ENCODE measurements at places on chromosomes 2 and 18.
A peak's percentile ranks its signal among the peaks of the same experiment; 100 is the strongest.

GRCh38 chr2:62266433-62267038 lies 70.6 kb downstream of the B3GNT2 start:
- DNase-seq, result no peak

DNA sequence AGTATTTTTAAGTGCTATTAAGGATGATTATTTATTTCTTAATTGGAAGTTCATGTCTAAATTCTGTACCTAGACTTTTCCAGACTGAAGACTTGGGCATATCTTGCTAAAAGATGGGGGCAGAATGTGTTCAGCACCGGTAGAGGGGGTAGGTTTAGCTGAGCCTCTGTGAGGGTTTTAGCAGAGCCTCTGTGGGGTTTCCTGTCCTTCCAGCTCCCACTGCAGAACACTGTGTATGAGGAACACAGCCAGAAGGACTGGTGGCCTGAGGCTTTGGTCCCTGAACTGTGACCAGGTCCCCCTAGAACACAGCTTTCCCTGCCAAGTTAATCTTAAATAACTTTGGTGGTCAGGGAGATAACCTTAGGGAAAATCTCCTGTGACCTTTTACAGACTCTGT lies 123.4 kb upstream of the EPC2 start:
- DNase-seq, result no peak

GRCh38 chr2:99403084-99403483 lies 65.9 kb downstream of the EIF5B start:
- DNase-seq, result no peak

DNA sequence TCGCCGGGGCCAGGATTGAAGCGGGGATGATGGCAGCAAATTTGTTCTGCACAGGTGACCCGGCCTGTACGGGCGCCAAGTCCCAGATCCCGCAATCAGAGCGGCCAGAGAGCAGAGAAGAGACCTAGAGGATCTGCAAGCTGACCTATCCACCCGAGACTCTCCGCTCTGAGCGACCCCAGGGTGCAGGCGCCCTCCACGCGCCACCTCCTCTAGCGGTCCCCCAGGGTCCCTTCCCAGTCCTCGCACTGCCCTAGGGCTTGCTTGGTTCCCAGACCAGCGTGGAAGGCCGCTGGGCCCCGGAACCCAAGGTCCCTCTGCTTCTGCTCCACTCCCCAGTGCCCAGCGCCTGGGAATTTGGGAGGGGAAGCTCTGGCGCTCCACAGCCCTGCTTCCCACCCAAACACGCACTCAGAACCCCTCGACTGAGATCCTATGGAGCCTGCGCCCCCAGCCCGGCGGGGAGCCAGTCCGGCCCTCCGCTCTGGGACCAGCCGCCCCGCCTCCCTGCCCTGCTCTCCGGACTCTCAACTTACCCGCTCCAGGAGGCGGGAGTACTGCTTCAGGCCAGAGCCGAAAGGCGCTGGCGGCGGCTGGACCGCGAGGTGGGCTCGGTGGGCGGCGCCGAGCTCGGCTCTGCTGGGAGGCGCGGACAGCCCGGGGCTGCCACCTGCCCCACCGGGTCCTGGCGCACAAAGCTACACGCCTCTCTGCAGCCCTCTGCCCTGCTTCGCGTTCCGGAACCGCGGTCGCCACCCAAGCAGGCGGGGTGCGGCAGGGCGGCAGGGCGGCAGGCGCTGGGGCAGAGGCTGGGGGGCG lies 3.0 kb upstream of the SIX3 start:
- DNase-seq, result peak; percentile 22

DNA sequence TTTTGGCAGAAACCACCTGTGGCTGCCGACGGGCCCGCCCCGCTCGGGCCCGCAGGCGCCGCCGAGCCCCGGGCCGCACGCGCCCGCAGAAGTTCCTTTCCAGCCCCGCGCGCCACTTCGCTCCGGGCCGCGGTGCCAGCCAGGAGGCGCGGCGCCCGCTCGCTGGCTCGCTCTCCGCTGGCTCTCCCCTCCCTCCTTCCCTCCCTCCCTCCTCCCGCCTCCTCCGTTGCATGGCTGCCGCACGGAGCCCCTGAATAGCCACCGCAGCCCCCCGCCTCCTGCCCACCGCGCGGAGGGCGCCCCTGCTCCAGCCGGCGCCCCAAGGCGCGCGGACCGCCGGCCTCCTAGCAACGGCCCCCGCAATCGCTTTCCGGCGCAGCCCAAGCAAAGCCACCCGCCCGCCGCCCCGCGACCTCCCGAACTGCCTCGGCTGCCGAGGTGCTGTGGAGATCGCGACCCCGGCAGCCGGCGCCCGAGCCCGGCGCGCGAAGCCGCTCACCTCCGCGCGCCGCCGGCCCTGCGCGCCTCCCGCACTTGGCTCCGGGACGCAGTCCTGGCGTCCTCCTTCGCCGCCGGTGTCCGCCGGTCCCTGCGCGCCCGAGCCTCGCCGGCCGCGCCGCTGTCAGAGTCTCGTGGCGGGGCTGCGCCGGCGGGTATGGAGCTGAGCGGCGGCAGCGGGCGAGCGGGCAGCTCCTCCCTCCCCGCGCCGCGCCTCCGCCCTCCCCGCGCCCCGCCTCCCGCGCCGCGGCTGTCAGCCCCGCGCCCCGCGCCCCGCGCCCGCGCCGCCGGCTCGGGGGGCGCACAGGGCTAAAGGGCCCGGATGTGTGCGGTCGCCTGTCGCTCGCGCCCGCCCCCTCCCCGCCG lies at the start of gene ZBTB7C:
Gene ZBTB7C, minus strand, starts transcription at position 657 of the 864 bp plus-strand sequence.
- peak; percentile 54 for DNase-seq

DNA sequence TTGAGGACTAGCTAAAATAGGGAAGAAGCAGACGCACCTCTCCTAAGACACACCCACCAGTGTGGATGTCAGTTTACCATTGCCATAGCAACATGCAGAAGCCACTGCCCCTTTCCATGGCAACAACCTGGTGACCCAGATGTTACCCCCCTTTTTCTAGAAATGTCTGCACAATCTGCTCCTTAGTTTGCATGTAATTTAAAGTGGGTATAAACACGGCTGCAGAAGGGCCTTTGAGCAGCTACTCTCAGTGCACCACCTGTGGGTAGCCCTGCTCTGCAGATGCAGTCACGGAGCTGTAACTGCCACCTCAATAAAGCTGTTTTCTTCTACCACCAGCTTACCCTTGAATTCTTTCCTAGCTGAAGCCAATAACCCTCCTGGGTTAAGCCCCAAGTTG lies 87.1 kb downstream of the FBXO15 start:
- no peak for DNase-seq

DNA sequence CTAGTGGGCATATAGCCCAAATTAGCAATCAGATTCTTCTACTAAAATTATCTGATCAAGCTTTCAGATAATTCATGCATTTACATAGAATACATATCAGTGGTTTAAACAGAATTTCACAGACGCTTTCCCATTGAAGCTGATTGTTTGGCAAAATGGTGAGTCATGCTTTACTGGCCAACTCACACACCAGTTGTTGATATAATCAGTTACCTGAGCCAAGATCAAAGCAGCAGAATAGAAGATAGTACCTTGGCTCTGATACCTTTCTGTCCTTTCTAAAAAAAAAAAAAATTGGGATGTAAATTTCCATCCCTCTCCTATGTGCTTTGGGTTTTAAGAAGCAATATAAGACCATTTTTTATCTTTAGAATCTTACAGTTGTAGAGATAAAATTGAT lies 178.0 kb downstream of the MCFD2 start:
- no peak for DNase-seq

DNA sequence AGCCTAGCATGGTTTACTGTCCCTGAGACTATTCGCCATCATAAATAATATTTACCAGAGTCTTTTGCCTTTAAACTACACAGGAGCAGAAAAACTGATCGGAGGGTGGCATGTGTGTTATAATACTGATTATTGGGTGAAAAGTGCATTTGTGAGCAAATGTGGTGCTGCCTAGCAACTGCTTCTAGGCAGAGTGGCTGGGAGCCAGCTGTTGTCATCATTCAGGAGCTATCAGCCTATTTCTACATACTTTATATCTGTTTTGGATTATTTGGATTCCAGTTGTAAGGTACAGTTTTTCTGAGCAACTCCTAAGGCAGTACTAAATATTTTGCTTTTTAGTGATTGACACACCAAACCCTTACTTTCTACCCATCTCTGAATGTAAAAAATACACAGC lies 75.0 kb upstream of the MSTN start:
- no peak for DNase-seq

GRCh38 chr2:141923657-141924056 lies 207.2 kb downstream of the LRP1B start:
- no peak for DNase-seq

- no peak for DNase-seq
These were observed 69.3 kb downstream of the NPAS2 start for GRCh38 chr2:100889286-100889685.

- DNase-seq, result no peak
These were observed 84.7 kb upstream of the PELI1 start for GRCh38 chr2:64228918-64229317.

GRCh38 chr2:61862085-61862484 lies 8.2 kb upstream of the FAM161A start:
- DNase-seq, result no peak

- DNase-seq, result peak; percentile 91
These were observed 418.2 kb upstream of the HS6ST1 start for GRCh38 chr2:128736689-128737545.

DNA sequence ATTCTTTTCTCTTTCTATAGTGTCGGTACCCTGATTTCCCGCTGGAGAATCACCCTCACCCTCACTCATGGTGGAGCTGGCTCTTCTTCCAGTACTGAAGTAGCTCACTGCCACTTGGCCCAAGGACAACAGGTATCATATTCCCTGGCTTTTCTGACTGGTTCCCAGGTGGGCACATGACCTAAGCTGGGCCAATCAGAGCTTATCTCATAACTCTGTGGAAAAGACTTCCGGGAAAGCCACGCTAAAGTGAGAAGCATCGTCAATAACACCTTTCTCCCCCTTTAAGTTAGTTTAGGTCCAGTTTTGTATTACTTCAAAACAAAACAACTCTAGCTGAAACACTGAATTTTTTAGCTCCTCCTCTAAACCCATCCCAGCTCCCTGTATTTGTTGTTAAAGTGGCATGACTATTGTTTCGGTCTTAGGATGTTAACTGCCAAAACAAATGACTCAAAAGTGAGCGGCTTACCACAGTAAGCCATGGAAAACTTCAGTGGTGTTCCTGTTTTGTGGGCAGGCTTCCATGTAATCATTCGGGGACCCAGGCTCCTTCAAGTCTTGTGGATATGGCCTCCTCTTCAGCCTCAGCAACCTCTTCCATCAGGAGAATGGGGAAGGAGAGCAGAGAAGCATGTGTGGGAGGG lies 137.4 kb upstream of the DLX2 start:
- no peak for DNase-seq

- no peak for DNase-seq
These were observed 161.1 kb downstream of the LTBP1 start for GRCh38 chr2:33107690-33108482.

DNA sequence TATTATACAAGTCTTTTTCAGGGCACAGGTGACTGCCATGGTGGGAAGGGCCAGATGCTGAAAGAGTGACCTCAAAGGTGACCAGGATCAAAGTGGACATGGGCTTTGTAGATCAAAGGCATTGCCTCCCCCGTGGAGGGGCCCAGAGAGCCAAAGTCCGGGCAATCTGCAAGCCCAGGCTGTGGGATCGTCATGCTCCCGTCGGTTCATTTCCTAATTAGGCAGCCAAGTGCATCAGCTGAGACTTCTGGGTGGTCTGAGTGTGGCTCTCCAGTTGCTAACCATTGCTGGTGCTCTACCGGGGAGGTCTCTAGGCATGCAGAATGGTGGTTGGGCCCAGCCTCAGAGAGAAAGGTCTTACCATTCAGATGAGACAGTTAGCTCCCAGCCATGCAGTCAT lies 61.6 kb downstream of the TRIB2 start:
- DNase-seq, result no peak

DNA sequence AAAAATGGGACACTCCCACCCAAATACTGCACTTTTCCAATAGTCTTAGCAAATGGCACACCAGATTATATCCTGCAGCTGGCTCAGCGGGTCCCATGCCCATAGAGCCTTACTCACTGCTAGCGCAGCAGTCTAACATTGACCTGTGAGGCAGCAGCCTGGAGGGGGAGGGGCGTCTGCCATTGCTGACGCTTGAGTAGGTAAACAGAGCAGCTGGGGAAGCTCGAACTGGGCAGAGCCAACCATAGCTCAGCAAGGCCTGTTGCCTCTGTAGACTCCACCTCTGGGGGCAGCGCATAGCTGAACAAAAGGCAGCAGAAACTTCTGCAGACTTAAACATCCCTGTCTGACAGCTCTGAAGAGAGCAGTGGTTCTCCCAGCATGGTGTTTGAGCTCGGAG lies 110.4 kb downstream of the CTIF start:
- DNase-seq, result no peak

GRCh38 chr2:154827286-154827685 lies 128.8 kb downstream of the KCNJ3 start:
- DNase-seq, result no peak

DNA sequence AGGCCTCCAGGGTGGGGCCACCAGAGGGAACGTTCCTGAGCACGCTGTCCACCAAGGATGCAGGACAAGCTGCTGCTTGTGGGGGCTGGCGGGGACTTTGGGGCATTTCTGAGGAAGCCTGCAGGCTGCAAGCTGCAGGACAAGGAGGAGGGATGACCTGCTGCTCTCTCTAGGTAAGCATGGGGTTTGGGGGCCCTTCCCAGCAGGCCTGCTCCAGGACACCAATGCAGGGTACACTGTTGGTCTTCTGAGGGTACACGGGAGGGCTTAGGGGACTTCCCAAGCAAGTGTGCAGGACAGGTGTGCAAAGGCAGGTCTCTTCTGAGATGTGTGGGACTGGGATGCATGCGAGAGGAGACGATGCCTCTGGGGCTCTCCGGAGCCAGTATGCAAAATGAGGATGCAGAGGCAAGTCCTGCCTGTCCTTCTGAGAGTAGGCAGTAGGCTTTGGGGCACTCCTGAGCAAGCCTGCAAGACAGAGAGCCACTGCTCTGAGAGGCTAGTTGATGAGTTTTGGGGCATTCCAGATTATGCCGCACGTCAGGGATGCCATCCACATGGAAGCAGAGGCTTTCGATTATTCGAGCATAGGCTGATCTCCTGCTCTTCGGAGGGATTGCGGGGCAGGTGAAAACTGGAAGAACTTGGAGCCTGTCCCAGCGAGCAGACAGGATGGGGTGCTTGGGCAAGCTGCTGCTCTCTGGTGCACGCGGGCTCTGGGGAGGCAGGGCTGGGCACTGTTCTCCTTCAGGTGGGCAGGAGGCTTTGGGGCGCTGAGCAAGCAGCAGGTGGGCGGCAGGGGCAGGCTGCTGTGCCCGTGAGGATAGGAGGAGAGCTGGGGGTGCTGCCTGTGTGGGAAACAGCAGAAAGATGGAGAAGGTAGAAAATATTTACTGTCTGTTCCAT lies 44.6 kb downstream of the CNGA3 start:
- peak; percentile 25 for DNase-seq

GRCh38 chr2:39736640-39737039 lies 42.4 kb downstream of the THUMPD2 start:
- no peak for DNase-seq

GRCh38 chr2:210961249-210961648 lies 404.9 kb downstream of the CPS1 start:
- no peak for DNase-seq

DNA sequence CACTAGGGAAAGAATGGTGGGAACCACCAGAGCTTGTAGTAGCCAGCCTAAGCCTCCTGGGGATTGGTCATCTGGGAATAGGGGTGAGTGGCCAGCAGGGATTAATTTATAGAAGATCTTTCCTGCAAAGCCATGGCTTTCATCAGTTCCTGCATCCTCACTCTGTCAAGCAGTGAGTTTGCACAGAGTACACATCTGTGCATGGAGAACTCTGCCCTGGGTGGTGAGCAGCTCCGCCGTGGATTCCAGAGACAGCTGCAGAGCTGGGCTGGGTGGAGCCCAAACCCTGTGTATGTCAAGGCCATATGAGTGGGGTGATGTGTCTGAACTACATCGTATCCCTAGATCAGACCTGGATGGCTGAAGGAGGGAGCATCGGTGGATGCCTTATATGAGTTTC lies 182.2 kb downstream of the GLI2 start:
- no peak for DNase-seq

- no peak for DNase-seq
These were observed 1.9 kb downstream of the MCFD2 start for GRCh38 chr2:46913471-46914381.

All from GM13976 (cell line).